Activated CD8-positive, alpha-beta memory T cell treated with anti-CD3 and anti-CD28 coated beads, Interleukin-2, amount 10 ng/mL, durations not matched to agents 7 days and 5 days (primary cell): ENCODE measurements at places on chromosomes 3 and 15. TPM values are rescaled to one million over a fixed set of nuclear protein-coding genes. Genes with fewer than 3 reads are reported as not detected.

- H3K27ac ChIP-seq, result peak overlapping the region; percentile 89
- DNase-seq, result peak; percentile 25
- H3K36me3 ChIP-seq, result peaks cover 1% of the 10 kb centered on the region
- H3K4me3 ChIP-seq, result peak overlapping the region; percentile 71
These were observed 227.4 kb downstream of the UACA start for GRCh38 chr15:70535955-70536338.

DNA sequence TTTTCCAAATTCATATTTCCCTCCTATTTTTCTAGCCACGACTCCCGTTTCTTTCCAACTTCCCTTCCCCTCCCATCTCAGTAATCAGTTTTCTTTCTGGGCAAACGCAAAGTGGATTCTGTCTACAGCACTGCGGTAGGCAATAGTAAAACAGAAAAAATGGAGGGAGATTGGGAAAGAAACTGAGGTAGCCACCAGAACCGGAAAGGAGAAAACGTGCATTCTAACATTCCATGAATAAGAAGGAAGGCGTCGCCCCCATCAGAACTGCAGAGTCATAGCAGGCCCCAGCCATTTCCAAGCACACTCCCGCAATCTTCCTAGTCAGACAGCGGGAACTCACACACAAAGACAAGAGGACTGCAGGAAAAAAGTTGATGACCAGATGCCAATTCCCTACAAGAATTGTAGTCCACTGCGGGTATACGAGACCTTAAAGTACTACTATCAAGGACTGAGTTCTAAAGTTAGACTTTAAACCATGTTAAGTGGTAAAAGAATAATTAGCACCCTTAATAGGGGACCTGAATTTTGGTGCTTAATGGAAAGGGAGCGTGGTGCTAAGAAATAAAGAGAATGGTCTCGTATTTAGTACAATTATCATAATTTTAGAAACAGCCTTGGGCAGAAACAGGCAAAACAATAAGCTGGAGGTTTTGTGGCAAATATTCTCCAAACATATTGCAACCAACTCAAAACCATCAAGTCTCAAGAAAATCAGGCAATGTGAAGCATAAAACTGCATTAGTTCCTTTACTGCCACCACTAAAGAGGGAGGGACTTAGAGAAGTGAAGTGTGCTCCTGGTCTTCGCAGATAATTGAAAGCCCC, 1.4 kb downstream of the PFN2 start:
- H3K27me3 ChIP-seq, result peaks cover 40% of the 10 kb centered on the region
- H3K36me3 ChIP-seq, result peaks cover 2% of the 10 kb centered on the region
- no peak for DNase-seq
- peak overlapping the region; percentile 71 for H3K4me3 ChIP-seq
- H3K27ac ChIP-seq, result peak overlapping the region; percentile 36

The THPO gene
- total RNA-seq, result not detected

The CCR4 gene
- total RNA-seq, result 42.1 TPM

- no peaks in the 10 kb centered on the region for H3K36me3 ChIP-seq
- H3K4me1 ChIP-seq, result no peaks in the 10 kb centered on the region
- DNase-seq, result no peak
- no peak overlapping the region for H3K27ac ChIP-seq
- H3K4me3 ChIP-seq, result no peak overlapping the region
These were observed 252.3 kb downstream of the VGLL3 start for GRCh38 chr3:86738684-86739083.

- H3K27ac ChIP-seq, result no peak overlapping the region
- no peak overlapping the region for H3K4me3 ChIP-seq
- no peak for DNase-seq
- peaks cover 21% of the 10 kb centered on the region for H3K36me3 ChIP-seq
These were observed 11.5 kb downstream of the ILDR1 start for GRCh38 chr3:122010506-122010905.

The GREM1 gene
- not detected for total RNA-seq

DNA sequence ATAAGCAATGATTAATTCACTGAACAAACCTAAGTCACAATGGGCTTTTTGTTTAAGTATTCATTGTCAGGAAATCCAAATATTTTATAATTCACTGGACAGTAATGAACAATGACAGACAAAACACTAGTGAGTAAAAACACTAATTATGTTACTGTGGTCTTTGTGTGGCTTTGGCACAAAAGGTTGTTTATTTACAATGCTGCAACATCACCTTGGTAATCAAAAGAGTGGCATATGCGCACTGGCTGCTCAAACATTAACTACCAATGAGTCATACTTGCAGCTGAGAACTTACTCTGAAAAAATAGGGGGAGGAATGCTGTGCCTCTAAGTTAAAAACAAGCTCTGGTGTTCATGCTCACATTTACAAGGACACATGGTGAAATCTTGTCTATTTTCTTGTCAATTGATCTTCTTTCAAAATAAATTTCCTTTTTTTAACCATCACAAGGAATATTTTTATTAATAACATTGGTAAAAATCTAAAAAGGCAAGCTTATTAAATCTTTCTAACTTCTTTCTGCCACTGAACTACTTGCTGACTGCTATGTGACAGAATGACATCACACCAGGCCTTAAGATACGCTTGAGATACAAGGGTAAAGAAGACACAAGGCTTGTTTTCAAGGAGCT, 85.2 kb upstream of the PPIB start:
- H3K4me3 ChIP-seq, result no peak overlapping the region
- peaks cover 23% of the 10 kb centered on the region for H3K36me3 ChIP-seq
- peaks cover 59% of the 10 kb centered on the region for H3K4me1 ChIP-seq
- peak; percentile 70 for DNase-seq
- H3K27ac ChIP-seq, result peak overlapping the region; percentile 66
- H3K27me3 ChIP-seq, result no peaks in the 10 kb centered on the region

GRCh38 chr3:61948699-61949305, 387.4 kb downstream of the PTPRG start:
- no peak overlapping the region for H3K27ac ChIP-seq
- no peaks in the 10 kb centered on the region for H3K27me3 ChIP-seq
- H3K4me1 ChIP-seq, result no peaks in the 10 kb centered on the region
- no peaks in the 10 kb centered on the region for H3K36me3 ChIP-seq
- H3K4me3 ChIP-seq, result no peak overlapping the region

GRCh38 chr3:12455740-12456139, 28.5 kb upstream of the TSEN2 start:
- no peaks in the 10 kb centered on the region for H3K36me3 ChIP-seq
- H3K4me3 ChIP-seq, result no peak overlapping the region
- DNase-seq, result no peak
- peaks cover 2% of the 10 kb centered on the region for H3K27me3 ChIP-seq

- peaks cover 16% of the 10 kb centered on the region for H3K4me1 ChIP-seq
- no peak overlapping the region for H3K4me3 ChIP-seq
- H3K27me3 ChIP-seq, result peaks cover 6% of the 10 kb centered on the region
- no peak for DNase-seq
These were observed 3.9 kb downstream of the ABHD6 start for GRCh38 chr3:58241306-58242044.

DNA sequence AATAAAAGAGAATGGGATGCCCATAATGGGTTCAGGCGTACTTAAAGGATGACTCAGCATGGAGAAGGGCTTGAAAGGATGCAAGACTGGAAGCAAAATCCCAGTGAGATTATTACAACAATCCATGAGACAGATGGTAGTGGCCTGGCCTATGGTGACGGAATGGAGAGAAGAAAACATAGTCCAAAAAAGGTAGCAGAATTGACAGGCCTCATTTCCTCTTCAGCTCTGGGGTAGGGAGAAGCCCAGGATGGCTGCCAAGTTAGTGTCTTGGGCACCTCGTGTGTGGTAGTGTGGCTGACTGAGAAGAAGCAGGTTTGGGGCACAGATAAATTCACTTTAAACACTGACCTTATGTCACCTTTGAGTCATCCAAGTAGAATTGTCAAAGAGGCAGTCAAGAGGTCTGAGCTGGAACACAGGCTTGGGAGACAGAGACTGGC, 18.1 kb downstream of the MB21D2 start:
- peaks cover 43% of the 10 kb centered on the region for H3K4me1 ChIP-seq
- DNase-seq, result no peak
- H3K4me3 ChIP-seq, result no peak overlapping the region
- H3K36me3 ChIP-seq, result peaks cover 29% of the 10 kb centered on the region
- peak overlapping the region; percentile 77 for H3K27ac ChIP-seq
- peaks cover 32% of the 10 kb centered on the region for H3K27me3 ChIP-seq

DNA sequence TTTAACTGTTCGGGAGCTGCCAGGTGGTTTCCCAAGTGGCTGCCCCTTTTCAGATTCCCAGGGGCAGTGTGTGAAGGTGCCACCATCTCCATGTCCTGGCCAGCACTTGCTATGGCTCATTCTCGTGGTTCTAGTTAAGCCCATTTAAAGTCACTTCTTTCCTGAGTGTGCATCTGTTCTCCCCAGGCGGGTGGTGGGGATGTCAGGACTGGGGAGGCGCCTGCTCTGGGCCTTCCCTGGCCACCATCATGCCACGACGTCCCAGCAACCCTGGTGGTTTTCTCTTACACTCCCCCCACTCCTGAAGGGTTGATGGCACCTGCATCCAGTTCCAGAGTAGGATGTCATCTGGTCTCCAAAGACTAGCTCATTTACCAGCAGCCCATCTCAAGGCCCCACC, 56.8 kb upstream of the TAMM41 start:
- no peaks in the 10 kb centered on the region for H3K36me3 ChIP-seq
- DNase-seq, result no peak
- H3K4me3 ChIP-seq, result no peak overlapping the region
- H3K4me1 ChIP-seq, result peaks cover 10% of the 10 kb centered on the region
- no peak overlapping the region for H3K27ac ChIP-seq

- H3K4me1 ChIP-seq, result peaks cover 56% of the 10 kb centered on the region
- H3K4me3 ChIP-seq, result peak overlapping the region; percentile 41
- peaks cover 8% of the 10 kb centered on the region for H3K36me3 ChIP-seq
- H3K27ac ChIP-seq, result peak overlapping the region; percentile 77
These were observed 14.6 kb upstream of the NRROS start for GRCh38 chr3:196624907-196625306.

DNA sequence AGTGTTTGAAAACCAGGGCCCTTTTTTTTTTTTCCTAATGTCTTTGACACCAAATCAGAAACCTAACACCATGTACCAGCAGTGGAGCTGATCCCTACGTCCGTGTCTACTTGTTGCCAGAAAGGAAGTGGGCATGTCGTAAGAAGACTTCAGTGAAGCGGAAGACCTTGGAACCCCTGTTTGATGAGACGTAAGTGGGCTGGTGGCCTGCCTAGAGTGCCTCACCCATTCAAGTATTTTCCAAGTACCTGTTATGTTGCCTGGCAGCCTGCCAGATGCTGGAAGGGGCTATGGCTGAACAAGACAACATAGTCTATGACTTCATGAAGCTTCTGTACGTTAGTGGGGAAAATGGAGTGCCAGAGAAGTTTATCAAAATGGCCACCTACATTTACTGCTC, 39.7 kb downstream of the ESYT3 start:
- H3K27ac ChIP-seq, result no peak overlapping the region
- H3K4me1 ChIP-seq, result no peaks in the 10 kb centered on the region
- H3K4me3 ChIP-seq, result no peak overlapping the region
- no peak for DNase-seq
- no peaks in the 10 kb centered on the region for H3K36me3 ChIP-seq

- H3K4me1 ChIP-seq, result peaks cover 31% of the 10 kb centered on the region
- no peak overlapping the region for H3K4me3 ChIP-seq
- H3K27ac ChIP-seq, result no peak overlapping the region
These were observed 6.9 kb downstream of the ST6GAL1 start for GRCh38 chr3:186937017-186937875.

The COL8A1 gene
- total RNA-seq, result 0.09 TPM

- H3K4me3 ChIP-seq, result no peak overlapping the region
- no peaks in the 10 kb centered on the region for H3K36me3 ChIP-seq
- no peak overlapping the region for H3K27ac ChIP-seq
These were observed 82.1 kb downstream of the EEFSEC start for GRCh38 chr3:128235207-128235926.

DNA sequence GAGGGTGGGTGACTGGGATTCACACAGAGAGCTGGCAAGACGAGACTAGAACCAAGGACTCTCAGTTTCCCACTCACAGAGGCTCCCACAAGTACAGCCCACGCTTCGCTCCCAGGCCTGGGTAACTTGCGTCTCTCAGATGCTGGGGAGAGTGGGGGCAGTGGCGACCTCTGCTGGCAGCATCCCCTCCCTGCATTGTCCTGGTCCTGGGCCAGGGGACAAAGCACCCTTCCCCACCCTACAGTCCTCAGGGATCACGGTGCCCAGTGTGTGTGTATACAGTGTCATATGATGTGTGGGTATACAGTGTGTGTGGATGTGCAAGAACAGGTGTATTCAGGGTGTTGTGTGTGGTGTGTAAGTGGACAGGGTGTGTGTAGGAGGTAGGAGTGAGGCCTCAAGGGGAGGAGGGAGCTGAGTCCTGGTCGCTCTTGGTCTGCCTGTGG, 12.8 kb downstream of the VILL start:
- no peak overlapping the region for H3K27ac ChIP-seq
- H3K4me3 ChIP-seq, result no peak overlapping the region
- no peaks in the 10 kb centered on the region for H3K27me3 ChIP-seq
- peak; percentile 65 for DNase-seq

The ROBO2 gene
- total RNA-seq, result not detected

DNA sequence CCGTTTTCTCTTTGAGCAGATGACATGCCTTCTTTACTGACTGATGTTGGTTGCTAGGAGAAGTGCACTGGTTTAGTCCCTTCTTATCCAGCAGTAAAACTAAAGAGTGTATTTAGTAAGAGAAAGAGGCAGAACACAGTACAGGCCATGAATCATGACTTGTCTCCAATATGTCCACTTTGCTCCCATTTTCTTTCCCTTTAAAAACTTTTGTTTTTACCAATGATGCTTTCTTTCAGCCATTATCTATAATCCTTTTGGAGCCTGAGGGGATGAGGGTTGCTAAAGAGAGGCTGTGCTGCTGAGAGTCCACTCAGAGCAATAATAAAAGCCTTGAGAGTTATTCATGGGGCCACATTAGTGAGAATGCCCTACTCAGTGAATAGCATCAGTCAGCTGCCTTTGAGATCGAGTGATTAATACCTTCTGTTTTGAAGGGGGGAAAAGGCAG, 12.2 kb downstream of the ROBO2 start:
- no peaks in the 10 kb centered on the region for H3K4me1 ChIP-seq
- H3K27ac ChIP-seq, result no peak overlapping the region
- no peaks in the 10 kb centered on the region for H3K36me3 ChIP-seq
- DNase-seq, result no peak
- no peaks in the 10 kb centered on the region for H3K27me3 ChIP-seq

DNA sequence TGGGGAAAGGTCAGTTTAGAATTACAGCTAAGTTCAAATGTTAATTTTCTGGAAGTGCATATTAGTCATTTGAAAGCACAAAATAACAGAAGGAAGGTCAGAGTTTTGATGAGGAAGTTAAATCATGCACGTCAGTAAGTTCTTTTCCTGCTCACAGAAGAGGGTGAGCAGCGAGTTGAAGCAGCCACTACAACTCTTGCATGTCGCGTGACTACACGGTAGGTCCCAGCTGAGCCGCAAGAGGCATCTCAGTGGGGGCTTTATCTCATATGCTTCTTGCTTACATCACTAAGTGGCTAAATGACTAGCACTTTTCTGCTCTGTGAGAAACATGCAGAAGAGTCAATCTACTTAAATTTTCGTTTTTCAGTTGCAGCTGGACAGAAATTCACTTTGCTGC, 21.3 kb upstream of the SEC62 start:
- peak overlapping the region; percentile 54 for H3K27ac ChIP-seq
- H3K36me3 ChIP-seq, result no peaks in the 10 kb centered on the region
